ENCODE measurements at places on chromosomes 5 and 9. TPM values are rescaled to one million over a fixed set of nuclear protein-coding genes. Genes with fewer than 3 reads are reported as not detected.

The RGMB gene
- 145 TPM for total RNA-seq

The ZNF782 gene
- total RNA-seq, result 7.1 TPM

The CARD6 gene
- 24.2 TPM for total RNA-seq

The SET gene
- total RNA-seq, result 313 TPM

The FSTL4 gene
- not detected for total RNA-seq

The SLC25A2 gene
- 0.72 TPM for total RNA-seq

The ADCY2 gene
- total RNA-seq, result under 0.01 TPM

The CDC25C gene
- 8.9 TPM for total RNA-seq

The MLANA gene
- not detected for total RNA-seq

The TRPM3 gene
- total RNA-seq, result 8.8 TPM
